ENCODE measurements at places on chromosomes 4 and X.

- no peak for DNase-seq
Observed at GRCh38 chr4:1494416-1495315, 88.4 kb upstream of the NKX1-1 start.

DNA sequence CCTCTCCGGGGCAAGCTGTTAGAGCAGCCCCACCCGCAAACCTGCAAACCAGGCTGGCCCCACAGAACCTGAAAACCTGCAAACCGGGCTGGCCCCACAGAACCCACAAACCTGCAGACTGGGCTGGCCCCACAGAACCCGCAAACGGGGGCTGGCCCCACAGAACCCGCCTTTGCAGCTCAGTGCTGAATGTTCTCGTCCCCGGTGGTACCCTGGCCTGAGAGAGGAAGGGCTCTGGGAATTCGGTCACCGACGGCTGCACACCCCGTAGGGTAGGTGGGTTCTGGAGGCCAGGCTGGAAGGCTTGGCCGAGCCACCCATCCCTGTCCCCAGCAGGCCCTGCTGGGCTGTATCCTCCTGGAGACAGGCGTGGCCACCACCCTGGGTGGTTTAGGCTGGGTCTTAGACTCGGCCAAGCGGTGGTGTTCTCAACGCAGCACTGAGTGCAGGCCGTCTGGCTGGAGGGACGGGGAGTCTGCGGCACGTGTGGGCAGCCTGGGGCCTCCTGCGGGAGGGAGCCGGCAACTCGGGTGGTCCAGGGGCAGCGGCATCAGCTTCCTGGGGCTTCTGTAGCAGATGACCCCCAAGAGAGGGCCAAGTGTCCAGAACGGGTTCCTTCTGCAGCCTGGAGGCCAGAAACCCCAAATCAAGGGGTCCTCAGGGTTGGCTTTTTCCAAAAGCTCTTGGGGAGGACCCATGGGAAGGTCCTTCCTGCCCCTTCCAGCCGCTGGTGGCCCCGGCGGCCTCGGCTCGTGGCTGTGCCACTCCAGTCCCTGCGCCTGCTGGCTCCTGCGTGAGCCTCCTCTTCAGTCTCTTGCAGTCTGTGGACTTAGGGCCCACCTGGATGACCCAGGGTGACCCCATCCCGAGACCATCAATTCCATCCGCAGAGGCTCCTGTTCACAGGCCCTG, 15.6 kb downstream of the DOK7 start:
- DNase-seq = no peak

GRCh38 chr4:46520361-46520760, 130.4 kb upstream of the GABRA2 start:
- no peak for DNase-seq

DNA sequence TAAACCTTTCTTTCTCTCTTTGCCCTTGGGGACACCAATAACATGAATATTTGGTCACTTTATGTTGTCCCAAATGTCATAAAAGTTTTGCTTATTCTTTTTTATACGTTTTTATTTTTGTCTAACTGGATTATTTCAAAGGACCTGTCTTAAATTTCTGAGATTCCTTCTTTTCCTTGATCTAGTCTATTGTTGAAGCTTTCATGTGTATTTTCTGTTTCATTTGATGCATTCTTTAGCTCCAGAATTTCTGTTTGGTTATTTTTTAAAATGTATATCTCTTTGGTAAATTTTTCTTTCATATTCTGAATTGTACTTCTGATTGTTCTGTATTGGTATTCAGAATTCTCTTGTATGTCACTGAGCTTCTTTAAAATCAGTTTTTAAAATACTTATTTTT, 88.3 kb downstream of the PTCHD1 start:
- DNase-seq = no peak

DNA sequence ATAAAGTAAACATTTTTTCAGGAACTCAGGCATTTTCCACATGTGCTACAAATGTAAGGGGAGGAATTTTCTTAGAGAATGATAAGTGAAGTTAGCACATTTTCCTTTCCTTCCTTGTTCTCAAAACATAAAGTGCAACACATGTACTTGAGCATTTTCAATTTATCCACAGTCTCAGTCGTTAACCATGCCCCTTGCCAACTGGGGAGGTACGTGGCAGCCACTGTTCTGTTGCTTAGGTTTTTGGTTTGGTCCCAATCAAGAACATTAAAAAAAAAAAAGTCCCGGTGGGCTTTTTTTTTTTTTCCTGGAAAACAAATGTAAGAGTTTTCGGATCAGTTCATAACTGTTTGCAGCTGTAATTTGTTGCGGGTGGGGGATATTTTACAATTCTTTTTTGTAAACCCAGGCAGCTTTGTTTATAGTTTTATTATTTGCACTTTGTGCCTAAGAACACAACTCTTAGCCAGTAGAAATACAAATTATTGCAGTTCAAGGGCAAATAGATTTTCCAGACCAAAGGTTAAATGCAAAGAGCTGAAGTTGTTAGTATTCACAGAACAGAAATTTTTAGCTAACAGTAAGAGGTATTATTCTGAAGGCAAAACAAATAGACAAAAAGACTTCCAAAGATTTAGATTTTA, 112.1 kb upstream of the NAP1L5 start:
- no peak for DNase-seq

GRCh38 chr4:75834095-75834771, 68.0 kb downstream of the PPEF2 start:
- DNase-seq = no peak

DNA sequence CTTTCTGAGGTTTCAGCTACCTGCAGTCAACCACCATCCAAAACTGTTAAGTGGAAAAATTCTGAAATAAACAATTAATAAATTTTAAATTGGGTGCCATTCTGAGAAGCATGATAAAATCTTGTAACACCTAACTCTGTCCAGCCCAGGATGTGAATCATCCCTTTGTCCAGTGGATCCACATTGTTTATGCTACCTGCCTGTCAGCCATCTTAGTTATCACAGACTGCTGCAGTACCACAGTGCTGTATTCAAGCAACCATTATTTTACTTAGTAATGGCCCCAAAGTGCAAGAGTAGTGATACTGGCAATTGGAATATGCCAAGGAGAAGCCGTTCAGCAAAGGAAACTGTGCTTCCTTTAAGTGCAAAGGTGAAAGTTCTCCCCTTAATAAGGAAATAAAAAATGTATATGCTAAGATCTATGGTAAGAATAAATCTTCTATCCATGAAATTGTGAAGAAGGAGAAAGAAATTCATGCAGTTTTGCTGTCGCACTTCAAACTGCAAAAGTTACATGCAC, 20.6 kb downstream of the CAMK2D start:
- no peak for DNase-seq

GRCh38 chr4:109211671-109212070, 90.8 kb downstream of the COL25A1 start:
- no peak for DNase-seq

- no peak for DNase-seq
Observed at GRCh38 chr4:26692014-26692726, 108.3 kb downstream of the TBC1D19 start.

DNA sequence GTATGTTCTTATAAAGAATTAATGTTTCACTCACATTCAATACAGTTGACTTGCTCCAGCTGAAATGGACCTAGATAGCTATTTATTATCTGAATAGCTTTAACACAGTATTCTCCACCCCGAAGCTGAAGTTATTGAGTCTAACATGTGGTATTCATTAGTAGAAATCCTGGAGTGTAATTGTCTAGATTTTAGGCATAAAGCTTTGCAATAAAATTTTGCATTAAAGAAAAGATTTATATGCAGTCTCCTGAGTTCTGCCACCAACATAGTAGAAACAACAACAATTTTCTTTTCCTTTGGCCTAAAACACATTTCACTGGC, 90.2 kb upstream of the DCLK2 start:
- DNase-seq = no peak

GRCh38 chrX:12610079-12610478, 181.1 kb upstream of the PRPS2 start:
- DNase-seq = no peak

DNA sequence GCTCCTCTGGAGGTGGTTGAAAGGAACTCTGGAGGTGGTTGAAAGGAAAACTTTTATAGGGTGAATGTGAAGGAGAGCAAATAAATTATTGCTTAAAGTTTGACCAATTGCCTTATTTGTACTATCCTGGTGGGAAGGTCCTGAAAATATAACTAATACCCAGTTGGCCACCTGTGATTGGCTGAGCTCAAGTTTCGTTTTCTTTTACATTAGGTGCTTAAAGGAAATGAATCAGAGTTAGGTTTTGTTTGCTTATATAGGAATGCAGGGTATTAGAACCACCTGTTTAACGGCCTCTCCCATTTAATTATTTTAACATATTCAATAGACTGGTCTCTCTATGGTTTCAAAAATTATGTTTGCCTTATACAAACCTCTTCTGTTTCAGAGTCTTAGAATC, 497.6 kb downstream of the PRR32 start:
- DNase-seq = no peak

GRCh38 chrX:48769230-48769629, 7.7 kb downstream of the GLOD5 start:
- no peak for DNase-seq

DNA sequence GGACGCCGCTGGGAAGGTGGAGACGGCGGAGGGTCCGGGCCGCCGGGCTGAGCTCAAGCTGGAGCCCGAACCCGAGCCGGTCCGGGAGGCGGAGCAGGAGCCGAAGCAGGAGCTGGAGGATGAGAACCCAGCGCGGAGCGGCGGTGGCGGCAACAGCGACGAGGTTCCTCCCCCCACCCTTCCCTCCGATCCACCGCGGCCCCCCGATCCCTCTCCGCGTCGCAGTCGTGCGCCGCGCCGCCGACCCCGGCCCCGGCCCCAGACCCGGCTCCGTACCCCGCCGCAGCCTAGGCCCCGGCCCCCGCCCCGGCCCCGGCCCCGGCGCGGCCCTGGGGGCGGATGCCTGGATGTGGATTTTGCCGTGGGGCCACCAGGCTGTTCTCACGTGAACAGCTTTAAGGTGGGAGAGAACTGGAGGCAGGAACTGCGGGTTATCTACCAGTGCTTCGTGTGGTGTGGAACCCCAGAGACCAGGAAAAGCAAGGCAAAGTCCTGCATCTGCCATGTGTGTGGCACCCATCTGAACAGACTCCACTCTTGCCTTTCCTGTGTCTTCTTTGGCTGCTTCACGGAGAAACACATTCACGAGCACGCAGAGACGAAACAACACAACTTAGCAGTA, 483 bp downstream of the USP27X start:
- DNase-seq = no peak

- DNase-seq = no peak
Observed at GRCh38 chrX:42096265-42096920, 173.0 kb upstream of the CASK start.

- DNase-seq = no peak
Observed at GRCh38 chrX:21606002-21606401, 52.1 kb downstream of the KLHL34 start.

DNA sequence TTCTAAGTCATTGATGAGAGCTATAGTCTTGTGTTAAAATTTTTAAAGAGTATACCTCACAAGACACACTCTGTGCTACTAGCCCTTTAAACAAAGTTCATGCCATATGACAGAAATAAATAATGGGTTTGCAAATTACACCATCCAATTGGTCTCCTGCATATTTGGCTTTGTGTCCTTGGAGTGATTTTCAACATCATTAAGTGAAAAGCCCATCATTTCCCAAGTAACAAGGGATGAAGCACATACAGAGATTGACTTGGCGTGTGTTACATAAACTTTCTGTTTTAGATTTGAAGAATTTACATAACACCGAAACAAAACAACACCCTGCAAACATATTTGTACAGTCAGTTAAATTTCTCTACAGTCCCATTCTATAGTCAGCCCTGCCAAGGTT, 216.9 kb upstream of the NEIL3 start:
- DNase-seq = no peak

DNA sequence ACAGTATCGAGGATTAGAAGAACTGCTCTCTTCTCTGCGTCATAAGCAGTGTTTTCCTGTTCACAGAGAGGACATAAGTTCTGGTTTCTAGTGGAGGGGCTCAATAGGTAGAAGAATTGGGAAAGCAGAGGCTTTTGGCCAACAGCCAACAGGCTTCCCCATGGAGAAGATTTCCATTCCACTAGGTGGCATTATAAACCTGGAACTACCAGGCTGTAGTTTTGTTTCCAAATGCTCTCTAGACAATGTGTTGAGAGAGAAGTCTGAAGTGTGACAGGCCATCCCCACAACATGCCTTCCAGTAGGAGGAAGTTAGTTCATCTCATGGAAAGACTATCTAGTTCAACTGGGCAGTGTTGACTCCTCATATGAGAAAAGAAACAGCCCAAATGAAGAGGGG, 63.8 kb upstream of the ANXA10 start:
- no peak for DNase-seq

DNA sequence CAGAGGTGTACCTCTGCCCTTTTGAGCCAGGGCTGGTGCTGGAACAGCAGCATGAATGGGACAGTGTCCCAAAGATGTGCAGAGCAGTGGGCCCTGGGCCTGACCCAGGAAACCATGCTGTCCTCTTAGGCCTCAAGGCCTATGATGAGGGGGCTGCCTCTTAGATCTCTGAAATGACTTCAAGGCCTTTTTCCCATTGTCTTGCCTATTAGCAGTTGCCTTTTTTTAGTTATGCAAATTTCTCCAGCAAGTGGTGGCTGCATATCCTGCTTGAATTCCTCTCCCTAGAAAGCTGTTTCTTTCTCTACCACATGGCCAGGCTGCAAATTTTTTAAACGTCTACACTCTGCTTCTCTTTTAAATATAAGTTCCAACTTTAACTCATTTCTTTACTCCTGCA, 160.3 kb downstream of the CFAP299 start:
- DNase-seq = no peak

DNA sequence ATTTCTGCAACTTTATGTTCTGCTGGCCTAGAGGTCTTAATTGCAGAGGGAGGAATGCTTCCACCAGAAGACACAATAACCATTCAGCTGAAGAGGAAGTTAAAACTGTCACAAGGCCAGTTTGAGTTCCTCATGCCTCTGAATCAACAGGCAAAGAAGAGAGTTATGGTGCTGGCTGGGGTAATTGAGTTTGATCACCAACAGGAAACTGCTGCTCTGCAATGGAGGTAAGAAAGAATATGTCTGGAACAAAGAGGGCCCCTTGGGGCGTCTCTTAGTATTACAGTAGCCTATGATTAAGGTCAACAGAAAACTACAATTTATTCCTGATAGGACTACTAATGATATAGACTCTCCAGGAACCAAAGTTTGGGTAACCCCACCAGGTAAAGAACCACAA, 744.0 kb downstream of the FSTL5 start:
- peak; percentile 34 for DNase-seq

- no peak for DNase-seq
Observed at GRCh38 chr4:67167849-67168248, 377.5 kb downstream of the CENPC start.

GRCh38 chrX:101977106-101977505, 45.3 kb upstream of the ZMAT1 start:
- DNase-seq = no peak

DNA sequence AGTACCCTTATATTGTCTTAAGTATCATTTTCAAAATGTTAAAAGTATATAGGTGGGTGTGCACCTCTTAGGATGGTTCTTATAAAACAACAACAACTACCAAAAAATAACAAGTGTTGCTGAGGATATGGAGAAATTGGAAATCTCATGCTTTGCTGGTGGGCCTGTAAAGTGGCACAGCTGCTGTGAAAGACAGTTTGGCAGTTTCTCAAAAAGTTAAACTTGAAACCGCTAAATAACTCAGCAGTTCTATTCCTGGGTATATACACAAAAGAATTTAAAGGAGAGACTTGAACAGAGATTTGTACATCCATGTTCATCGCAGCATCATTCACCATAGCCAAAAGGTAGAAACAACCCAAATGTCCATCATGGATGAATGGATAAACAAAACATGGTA, 65.5 kb downstream of the HAND2 start:
- DNase-seq = no peak

- no peak for DNase-seq
Observed at GRCh38 chr4:73705056-73705432, 35.3 kb upstream of the CXCL8 start.

Data from WERI-Rb-1 (cell line).